Stimulated activated CD8-positive, alpha-beta memory T cell treated with anti-CD3 and anti-CD28 coated beads, Interleukin-4, amount 100 ng/mL, for 4 hours (primary cell): ENCODE measurements at places on chromosomes 2 and 18.

GRCh38 chr18:70442933-70443332 is 154.1 kb downstream of the SOCS6 start:
- no peak for DNase-seq

- DNase-seq: no peak
Measured at GRCh38 chr2:30958918-30959265, 151.6 kb upstream of the CAPN13 start.

DNA sequence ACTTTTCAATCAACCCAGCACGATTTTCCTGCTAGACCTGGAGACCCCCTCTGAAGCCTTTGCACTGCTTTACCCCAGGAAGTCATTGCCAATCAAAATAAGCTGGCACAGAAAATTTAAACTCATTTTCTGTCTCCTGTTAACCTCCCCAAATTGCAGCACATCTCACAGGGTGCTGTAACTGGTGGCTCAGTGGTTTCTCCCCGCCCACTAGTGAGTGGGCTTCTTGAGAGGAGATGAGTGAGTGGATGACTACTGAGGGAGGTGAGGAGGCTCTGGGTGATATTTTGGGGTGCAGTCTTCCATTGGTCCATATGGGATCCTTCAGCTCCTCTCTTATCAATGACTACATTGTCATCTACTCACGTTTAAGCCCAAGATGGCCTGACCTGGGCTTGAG is 239.8 kb upstream of the HS6ST1 start:
- DNase-seq: no peak

GRCh38 chr18:3225588-3225987 is 5.8 kb upstream of the MYOM1 start:
- DNase-seq: no peak

GRCh38 chr2:143928613-143929012 is 591.3 kb downstream of the ZEB2 start:
- DNase-seq: no peak

- DNase-seq: no peak
Measured at GRCh38 chr2:40343902-40344301, 108.0 kb downstream of the SLC8A1 start.

GRCh38 chr2:217797661-217798069 is 205.1 kb downstream of the TNS1 start:
- no peak for DNase-seq

DNA sequence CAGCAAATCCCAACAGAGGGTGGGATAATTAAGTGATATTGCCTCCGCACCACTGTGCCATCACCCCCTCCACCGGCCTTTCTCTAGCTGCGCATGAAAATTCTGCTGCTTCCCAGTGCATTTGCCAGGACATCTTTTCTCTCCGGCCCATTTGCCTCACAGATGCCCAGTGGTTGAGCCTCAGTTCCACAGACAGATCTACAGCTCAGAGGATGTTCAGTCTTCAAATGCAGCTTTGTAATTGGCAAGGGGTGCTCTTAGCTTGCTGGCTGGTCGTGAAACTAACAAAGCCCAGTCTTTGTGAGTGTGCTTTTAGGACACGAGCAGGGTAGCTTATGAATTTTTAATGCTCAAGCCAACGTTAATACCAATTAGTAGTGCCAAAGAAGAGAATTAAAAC is 253.3 kb upstream of the REV1 start:
- DNase-seq: no peak

DNA sequence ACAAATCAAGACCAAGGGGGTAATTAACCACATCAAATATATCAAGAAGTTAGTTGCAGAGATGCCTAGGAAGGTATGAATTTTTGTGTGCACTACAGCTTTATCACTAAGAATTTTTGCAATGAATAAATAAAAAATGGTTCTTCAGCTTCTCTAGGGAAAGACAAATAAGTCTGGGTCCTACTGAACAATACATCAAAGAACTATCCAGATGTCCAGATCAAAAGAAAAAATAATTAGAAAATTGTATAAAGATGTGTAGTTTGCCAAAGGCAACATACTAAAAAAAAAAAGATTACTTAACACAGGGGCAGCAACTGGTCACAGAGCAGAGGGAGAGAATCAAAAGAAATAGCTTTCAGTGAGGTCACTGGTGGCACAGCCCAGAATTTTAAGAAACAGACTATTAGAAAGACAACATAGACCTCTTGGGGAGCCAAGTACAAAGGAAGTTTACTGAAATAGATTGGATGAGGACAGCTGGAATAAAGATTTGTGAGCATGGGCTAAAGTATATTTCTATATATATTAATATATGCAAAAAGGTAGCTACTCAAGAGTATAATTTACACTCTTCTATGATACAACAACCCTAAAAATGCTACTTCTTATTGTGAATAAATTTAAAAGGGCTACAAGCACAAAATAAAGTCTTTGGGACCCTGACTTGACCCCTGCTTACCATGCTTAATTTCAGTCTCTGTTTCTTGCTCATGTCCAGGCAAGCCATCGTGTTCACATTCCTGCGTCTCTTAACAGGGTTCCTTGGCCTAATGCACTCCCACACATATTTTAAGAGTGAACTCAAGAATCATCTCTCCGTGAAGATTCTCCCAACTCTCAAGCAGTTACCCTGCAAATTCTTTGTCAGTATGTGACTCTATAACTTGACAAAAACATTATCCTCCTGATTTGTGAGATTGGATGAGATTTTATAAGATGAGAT is 99.0 kb upstream of the GRB14 start:
- DNase-seq: no peak

GRCh38 chr18:8932866-8933265 is 169.6 kb upstream of the NDUFV2 start:
- DNase-seq: no peak

DNA sequence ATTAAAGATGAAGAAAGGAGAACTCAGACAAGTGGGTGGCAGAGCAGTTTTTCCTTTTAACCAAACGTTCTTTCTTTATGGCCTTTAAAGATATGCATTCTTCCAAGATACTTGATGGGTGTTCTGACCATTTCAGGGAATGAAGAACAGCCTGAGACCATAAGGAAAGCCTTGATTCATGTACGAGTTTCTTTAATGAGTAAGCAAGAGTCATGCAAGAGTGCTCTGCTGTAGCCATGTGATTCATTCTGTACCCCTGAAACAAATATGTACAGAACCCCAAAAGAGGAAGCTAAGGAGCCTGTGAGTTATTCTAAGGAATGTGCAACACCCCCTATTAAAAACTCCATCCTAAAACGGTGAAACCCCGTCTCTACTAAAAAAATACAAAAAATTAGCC is 372.8 kb downstream of the MTX2 start:
- no peak for DNase-seq

GRCh38 chr2:162538967-162539366 is 195.0 kb downstream of the GCA start:
- DNase-seq: no peak

DNA sequence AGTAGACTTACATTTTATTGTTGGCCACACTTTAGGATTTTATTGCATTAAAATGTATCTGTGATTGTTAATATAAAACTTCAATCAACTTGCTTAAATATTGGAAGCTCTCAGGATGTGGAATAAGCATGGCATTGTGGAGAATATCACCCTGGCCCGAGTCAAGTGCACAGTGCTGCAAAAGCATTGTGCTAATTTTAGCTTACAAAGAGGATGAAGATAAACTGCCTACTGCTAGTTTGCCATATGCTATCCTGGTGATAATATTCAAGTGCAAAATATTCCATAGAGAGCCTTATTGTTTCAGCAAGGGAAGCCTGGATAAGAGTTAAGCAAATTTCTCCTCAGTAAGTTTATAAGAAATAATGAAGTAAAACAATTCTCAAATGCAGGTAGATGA is 54.5 kb downstream of the MEIS1 start:
- no peak for DNase-seq

- no peak for DNase-seq
Measured at GRCh38 chr18:55998071-55998522, 410.1 kb upstream of the TCF4 start.

DNA sequence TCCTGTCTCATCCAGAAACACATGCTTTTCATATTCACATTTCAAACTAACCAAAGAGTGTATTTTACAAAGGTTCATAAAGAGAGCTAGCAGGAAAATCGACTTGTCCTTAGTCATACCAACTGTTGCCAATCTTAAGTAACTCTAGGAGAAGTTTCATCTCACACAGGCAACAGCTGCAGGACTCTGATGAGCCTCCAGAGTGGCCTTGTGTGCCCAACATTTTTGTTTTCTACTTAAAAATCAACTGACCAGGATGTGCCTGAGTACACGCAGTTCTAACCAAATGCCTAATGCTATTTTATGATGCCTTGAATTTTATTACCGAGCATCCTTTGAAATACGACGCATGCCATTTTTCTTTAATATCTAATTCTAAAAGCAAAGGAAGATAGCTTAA is 595.9 kb upstream of the LRRTM4 start:
- no peak for DNase-seq

- no peak for DNase-seq
Measured at GRCh38 chr2:142010477-142011270, 120.1 kb downstream of the LRP1B start.

DNA sequence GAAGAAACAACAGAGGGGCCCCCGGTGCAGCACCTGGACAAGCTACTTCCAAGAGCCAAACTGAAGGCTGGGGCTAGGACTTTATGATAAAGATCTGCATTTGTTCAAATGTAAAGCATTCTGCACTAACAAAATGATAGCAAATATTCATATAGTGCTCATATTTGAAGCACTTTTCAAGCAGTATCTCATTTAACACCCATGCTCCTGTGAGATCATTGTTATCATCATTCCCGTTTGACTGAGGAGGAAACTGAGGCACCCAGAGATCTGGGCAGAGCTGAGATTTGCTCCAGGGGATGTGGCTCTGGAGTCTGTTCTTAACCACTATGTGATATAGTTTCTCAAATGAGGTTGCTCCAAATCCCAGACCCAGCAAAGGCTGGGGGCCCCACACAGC is 9.8 kb downstream of the KCTD1 start:
- no peak for DNase-seq

DNA sequence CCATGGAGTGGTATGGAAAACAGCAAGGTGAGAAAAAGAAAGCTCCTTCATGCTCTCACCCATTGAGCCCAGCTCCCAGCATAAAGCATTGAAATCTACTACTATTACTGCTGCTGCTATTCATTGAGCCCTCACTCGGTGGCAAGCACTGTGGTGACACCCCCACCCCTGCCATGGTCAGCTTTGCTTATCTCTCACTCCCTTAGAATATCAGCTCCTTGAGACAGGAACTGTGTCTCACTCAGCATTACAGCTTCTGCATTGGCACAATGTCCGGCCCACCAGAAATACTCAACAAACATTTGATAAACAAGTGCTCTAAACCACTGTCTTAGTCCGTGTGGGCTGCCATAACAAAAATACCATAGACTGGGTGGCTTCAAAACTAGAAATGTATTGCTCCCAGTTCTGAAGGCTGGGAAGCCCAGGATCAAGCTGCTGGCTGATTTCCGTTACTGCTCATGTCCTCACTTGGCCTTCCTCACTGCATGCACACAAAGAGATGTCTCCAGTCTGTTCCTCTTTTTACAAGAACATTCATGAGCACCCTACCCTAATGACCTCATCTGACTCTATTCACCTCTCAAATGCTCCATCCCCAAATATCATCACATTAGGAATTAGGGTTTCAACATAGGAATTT is 116.3 kb downstream of the ZBTB7C start:
- no peak for DNase-seq

DNA sequence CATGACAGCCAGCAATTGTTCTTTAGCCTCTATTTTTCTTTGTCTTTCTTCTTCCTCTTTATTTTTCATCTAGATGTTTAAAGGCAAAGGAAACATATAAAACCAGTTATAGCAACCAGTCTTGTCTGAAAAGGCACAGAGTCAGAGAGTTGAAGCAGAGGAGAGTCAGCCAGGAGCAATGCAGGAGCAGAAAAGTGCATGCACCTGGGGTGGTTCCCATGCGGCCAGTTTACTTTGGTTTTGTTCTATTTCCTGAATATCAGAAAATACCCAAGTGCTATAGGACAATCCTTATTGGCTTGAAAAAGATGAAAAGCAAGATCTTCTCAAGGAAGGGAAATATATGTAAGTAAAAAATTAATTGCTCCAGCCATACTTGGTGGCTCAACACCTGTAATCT is 44.9 kb downstream of the CFAP210 start:
- DNase-seq: no peak

DNA sequence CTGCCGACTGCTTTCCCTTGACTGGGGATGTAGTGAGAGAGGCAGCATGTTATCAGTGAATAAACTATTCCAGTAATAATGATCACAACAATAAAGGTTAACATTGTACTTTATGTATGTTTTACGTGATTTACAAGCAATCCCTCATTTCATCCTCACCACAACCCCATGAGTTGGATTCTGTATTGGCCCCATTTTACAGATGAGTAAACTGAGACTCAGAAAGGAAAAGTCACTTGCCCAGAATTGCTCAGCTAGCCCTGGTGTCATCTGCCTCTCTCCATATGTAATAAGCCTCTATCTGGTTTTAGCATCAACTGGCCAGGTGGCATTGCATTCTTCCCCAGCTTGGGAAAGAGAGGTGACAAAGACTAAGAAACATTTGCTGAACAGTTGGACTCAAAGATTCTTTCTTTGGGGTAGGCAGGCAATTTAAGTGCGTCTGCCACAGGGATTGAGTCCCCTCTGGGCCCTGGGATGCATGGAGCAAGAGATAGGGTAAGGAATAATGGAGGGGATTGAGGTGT is 2.2 kb downstream of the CXCR2 start:
- no peak for DNase-seq

DNA sequence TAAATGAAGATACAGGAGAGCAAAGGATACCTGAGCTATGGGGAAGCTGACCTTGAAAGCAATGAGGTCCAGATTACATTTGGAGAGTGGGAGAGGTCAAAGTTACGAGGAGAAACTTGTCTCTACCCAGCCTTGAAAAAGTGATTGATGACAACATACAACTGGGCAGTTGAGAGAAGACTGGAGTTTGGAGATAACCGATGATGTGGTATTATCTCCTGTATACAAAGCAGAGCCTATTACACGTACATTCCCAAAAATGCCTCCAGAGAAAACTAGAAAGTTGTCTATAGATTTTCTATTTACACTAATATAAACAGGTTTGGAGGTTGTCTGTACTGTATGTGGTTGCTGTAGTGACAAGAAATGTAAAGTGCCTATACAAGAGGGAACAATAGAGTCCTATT is 28.3 kb downstream of the ARL5A start:
- no peak for DNase-seq

GRCh38 chr2:5175231-5175630 is 517.0 kb upstream of the SOX11 start:
- DNase-seq: no peak

DNA sequence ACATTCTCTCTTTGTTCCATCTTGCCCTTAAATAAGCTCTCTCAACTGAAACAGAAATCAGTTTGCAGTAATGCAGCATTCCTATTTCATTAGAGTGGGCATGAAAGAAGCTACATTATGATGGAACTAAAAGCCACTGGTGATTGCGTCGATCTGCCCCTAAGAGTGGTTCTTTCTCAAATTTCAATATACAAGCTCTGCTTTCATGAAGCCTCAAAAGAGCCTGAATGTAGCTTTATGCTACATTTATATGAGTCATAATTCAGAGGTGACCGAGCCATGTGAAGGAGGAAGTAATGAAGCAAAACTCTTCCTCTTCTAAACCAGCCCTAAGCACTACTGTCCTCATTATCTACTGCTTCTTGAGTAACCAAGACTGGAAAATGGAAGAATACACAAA is 64.8 kb upstream of the CYTIP start:
- no peak for DNase-seq

- no peak for DNase-seq
Measured at GRCh38 chr2:225367482-225367881, 32.0 kb upstream of the NYAP2 start.
